ENCODE measurements at places on chromosomes 1 and 21.

DNA sequence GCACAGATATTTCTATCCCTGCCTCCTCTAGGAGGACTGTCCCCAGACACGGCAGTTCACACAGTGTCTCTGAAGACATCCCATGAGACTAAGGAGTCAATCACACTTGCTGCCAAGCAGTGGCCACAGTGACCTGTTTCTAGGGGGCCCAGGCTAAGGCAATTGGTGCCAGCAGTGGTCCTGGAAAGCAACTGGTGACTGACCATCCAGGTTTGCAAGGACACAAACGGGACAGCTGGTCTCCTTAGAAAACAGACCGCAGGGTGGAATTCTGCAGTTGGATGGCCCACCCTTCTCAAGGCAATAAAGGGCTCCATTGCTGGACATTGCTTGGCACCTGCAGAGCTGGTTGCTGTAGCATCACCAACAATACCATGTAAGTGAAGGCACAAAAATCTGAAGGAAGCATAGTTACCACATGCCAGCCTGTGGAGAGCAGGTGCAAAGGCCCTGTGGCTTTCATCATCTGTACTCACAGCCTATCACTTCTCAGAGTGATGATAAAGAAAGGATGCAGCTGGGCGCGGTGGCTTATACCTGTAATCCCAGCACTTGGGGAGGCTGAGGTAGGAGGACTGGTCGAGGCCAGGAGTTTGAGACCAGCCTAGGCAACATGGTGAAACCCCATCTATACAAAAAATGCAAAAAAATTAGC is 81.5 kb downstream of the STUM start:
- DNase-seq, result no peak

DNA sequence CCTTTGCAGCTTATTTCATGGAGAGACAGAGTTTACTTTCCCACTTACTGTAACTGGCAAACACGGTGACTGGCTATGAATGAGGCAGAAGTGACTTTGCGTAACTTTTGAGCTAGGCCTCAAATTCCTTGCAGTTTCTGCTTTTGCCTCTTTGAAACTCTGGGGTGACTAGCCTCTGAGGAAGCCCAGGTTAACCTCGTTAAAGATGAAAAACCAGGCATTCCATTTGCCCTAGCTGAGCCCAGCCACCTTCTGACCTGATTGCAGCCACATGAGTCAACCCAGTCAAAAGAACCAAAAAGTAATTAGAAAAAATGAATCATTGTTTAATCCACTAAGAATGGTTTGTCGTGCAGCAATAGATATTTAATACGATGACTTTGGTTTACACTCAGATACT is 20.4 kb downstream of the PRMT6 start:
- peak; percentile 91 for DNase-seq

DNA sequence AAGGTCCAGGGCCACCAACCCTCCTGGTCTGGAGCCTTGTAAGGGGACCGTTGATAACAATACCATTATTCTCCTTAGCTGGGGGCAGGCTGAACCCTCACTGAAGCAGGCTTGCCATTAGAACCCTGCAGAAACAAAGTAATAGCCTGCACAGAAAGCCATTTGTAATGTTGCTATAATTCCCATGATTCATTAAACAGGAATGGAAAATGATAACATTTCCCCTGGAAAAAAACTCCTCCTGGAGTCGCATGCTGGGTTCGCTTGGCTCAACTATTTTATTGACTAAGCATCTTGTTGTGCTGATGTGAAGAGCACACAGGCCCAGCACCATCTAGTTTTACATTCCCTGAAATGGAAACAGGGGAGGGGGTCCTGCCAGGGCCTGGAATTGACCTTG is 155.6 kb upstream of the CSF3R start:
- no peak for DNase-seq

GRCh38 chr1:230800891-230801840 is 54.0 kb downstream of the CAPN9 start:
- no peak for DNase-seq

DNA sequence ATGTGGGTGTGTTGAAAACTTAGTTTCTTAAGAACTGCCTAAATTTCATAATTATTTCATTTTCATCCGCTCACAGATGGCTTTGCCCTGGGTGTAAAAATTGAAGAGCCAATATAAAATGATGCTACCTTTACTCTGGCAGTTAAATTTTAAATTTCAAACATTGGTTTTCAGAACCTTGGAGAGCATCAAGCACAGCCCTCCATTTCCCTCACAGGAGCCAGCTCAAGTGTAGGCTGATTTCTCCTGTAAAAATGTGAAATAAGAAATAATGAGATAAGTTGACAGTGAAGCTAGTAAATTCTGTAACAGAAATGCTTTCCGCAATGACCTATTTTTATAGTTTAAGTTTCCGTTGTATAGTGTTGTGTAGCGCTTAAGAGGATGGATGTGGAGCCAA is 53.9 kb upstream of the AKT3 start:
- DNase-seq, result peak; percentile 34

DNA sequence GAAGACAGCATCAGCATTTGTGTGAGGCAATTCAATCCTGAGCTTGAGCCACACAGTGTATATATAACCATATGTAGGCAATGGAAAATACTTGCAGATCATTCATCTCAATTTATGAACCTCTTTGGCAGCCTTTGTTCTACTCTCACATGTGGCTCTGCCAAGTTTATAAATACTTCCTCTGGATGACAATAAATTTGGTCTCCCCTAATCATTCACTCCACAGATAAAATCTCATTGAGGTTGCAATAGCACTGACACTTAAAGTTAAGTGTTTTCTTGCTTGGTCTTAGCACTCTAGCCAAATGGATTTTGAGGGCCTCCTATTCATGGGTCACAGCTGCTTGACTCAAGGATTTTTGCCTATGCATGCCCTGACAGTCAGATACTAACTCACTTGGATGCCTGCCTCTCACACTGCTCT is 136.6 kb upstream of the VANGL1 start:
- DNase-seq, result no peak

GRCh38 chr1:119564548-119564947 is 57.5 kb downstream of the HSD3B1 start:
- no peak for DNase-seq

GRCh38 chr1:185112356-185112755 is 44.4 kb downstream of the TRMT1L start:
- DNase-seq, result no peak

DNA sequence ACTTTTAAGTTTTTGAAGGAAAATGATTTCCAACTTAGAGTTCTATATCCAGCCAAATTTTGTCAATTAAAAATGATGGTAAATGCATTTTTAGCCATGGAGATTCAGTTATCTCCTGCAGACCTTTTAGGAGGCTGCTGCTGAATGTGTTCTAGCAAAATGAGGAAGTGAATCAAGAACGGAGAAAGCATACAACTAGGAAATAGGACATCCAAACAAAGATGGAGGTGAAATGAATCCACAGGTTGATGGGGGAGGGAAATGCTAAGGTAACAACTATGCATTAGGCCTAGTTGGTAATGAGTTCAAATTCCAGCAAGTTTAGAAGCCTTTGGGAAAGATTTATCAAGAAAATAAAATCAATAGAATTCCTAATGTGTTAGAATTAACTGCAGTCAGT is 80.5 kb downstream of the FNBP1L start:
- no peak for DNase-seq

DNA sequence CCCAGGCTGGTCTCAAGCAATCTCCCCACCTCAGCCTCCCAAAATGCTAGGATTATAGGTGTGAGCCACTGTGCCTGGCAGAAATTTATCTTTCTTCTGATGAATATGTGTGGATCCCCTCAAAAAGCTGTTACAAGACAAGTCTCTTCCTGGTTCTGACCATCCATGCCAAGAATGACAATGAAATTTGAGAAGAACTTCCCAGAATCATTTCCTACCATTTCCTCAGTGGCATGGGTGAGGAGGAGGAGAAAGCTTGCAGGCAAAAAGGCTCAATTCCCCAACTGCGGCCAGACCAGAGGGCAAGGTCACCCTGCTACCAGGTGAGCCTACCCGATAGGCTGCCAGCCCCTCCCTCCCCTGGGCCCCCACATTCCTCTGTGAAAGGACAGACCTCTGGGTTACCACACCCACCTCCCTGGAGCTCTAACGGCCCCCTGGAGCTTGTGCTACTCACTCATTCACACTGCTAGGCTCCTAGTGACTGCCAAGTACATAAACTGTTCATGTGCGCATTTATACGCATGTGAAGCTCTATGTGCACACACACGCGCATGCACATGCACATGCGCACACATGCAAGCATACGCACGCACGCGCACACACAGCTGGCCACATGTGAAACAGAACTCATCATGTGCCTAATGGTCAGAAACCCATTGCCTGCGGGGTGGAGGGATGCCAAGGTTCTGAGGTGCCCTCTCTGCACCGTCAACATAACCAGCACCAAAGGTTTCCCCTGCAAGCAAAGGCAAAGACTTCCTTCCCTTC is 17.0 kb downstream of the MRAP start:
- DNase-seq, result no peak

- peak; percentile 77 for DNase-seq
Measured at GRCh38 chr21:38993561-38993960, 187.8 kb downstream of the ETS2 start.

- DNase-seq, result no peak
Measured at GRCh38 chr1:48023488-48023887, 26.3 kb upstream of the TRABD2B start.

- DNase-seq, result no peak
Measured at GRCh38 chr1:15757575-15758342, 836 bp upstream of the FBLIM1 start.

GRCh38 chr1:77504986-77505385 is 177.5 kb downstream of the ZZZ3 start:
- DNase-seq, result peak; percentile 55
